ENCODE measurements at places on chromosomes 7 and 10.

- DNase-seq, result no peak
Observed at GRCh38 chr10:97459111-97459510, 13.1 kb downstream of the ZDHHC16 start.

DNA sequence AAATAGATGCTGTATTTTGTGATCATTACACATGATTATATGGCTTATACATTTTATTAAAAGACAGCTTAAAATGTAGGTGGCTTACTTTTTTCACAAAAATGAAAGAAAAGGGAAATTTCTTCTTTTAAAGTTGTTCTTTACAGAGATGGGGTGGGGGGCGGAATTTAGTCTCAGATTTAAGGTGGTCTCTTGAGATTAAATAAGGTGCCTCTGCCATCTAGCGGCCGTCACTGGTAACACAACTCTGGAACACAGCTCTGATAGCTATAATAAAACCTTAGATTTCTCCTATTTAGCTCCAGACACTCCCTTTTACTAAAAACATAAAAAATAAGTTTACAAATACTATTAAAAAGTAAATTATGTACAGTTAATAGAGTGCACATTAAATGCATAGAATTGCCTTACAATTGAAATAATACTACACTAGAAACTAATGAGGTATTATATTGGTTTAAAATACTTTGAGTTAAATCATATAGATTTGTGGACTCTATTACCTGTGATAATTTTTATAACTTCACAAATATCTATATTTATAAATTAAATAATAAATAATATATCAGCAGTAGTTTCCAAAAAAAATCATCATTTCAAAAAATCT is 210.9 kb downstream of the DGKB start:
- no peak for DNase-seq

GRCh38 chr7:94666879-94667587 is 11.1 kb upstream of the SGCE start:
- DNase-seq, result no peak

GRCh38 chr7:131896165-131896863 is 339.9 kb upstream of the PODXL start:
- no peak for DNase-seq

DNA sequence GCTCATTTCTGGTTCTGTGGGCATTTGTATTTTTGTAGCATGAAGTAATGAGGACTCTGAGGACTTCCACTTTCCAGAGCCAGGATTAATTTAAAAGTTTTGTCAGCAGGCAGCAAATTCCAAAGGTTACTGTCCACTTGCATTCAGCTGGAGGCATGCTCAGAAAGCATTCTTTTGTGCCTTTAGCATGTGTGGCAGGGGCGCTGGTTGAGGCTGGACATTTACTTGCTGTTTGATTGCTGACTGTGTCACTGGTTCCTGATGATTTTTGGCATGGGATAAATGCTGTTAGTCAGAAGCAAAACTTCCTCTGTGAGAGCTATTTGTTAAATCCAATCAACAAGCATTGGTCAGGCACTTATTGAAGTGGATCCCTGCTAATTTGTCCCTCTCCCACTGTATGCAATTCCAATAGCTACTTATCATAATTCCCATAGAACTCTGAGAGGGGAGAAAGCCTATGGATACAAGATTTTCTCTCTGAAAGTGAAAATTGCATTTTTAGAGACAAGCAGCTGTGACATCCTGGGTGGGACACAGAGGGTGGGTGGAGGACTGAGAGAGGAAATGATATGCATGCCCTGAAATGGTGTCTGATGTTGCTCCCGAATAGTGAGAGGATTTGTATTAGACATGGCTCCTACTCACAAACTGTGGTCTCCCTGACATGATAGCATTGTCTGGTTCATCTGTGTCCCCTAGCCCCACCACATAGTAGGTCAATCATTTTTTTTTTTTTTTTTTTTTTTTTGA is 161.2 kb upstream of the WDR11 start:
- DNase-seq, result no peak

DNA sequence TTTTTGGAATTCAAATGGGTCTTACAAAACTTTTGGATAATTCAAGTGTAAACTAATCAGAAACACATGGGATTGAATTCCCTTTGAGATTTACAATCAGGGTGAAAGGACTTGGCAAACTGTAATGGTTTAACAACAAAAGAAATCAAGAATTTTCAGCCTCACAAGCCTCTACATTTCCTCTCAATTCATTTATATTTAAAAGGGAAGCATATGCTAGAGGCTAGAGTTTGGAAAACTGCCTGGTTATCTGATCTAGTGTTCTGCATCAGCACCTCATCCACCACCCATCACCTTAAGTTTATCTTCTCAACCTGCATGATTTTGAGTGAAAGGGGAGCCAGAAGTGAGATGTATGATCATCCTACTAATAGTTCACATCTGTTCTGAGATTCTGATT is 120.7 kb downstream of the TES start:
- DNase-seq, result no peak

GRCh38 chr10:86023931-86024280 is 342.7 kb downstream of the GRID1 start:
- DNase-seq, result no peak
